ENCODE measurements at places on chromosomes 1 and 21.

DNA sequence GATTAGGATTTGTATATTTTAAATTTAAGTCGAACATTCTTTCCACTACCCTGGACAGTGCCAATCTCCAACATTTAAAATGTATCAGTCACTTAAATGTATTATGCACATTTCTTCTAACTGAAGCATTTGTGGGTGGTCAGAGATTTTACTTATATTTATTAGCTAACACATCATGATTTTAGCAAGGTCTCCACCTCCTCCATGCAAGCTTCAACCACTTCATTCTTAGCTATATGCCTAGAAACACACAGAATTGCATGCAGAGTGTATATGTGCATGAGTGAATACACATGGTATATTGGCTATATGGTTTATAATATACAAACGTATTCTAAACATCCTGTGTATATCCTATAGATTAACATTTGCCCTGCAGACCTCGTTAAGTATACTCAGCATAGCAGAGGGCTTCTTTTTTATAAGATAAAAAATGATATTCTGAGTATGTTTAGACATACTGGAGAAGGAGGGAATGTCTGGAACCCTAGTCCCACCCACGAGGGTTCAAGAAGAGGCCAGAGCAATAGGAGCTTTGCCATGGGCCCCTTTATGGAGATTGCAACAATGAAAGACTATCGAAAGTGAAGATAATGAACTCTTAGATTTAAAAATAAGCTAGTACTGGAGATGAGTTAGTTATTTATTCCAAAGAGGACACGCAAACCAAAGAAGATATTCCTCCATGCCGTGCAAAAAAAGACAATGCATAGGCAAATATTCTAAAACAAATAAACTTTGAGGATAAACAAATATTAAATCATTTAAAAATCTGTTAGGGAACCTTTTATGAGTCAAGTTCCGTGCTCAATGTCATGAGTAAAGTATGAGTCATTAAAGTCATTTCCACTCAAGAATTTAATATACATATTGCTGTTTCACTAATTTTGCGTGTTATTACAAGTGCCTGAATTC is 480.4 kb downstream of the SIPA1L2 start:
- DNase-seq = no peak

GRCh38 chr1:27807385-27807784 is 23.2 kb upstream of the PPP1R8 start:
- DNase-seq = no peak

GRCh38 chr21:42300045-42300583 is 15.1 kb downstream of the TFF3 start:
- no peak for DNase-seq

DNA sequence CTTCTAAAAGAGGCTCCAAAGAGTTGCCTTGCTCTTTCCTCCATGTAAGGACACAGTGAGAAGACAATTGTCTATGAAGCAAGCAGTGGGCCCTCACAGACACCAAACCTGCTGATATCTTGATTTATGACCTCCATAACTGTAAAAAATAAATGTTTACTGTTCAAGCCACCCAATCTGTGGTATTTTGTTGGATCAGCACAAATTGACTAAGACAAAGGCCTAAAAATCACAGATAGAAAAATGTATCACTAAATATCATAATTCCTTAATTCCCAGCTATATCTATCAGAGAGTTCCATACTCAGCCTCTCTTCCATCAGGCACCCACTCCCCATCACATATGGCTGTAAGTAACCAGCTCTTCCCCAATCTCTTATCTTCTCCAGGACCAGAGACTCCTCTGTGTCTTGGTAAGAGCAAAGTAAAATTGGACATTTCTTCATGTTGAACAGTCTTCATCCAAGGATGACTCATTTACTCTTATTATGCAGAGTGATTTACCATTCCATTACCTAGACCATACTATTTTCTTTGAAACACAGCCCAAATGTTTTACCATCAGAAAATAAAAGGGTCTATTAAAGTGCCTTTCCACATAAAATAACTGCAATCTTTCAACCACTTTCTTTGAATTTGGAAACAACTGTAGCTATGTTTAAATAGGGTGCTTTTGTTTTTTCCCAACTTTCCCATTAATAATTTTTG is 503.6 kb downstream of the MRPL39 start:
- no peak for DNase-seq

GRCh38 chr1:94883691-94884090 is 43.2 kb downstream of the CNN3 start:
- no peak for DNase-seq

DNA sequence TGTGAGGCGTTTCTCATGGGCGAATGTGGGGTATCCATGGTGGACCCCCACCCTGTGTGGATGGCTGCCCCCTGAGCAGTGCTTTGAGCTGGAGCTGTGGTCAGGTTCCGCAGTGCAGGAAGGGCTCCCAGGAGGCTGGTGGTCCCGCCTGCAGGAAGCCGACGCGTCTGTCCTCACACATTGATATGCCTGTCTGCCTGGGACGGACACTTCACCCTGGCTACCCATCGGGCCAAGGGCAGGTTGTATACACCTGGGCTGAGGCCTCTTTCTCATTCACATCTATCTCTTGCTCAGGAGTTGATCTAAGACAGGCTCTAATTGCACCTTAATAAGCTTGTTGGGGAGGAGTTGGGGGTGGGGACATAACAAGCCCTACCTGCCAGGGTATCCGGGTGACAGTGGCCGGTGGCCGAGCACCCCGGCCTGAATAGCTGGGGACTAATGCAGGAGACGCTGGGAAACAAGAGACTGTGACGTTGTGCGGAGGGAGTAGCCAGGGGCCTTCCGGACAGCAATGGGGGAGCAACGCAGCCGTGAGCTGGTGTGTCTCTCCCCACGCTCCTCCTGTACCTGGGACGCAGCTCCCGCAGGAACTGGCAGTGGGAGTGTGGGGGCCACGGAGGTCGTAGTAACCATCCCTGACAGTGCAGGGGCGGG is 21.7 kb downstream of the PDXK start:
- no peak for DNase-seq

DNA sequence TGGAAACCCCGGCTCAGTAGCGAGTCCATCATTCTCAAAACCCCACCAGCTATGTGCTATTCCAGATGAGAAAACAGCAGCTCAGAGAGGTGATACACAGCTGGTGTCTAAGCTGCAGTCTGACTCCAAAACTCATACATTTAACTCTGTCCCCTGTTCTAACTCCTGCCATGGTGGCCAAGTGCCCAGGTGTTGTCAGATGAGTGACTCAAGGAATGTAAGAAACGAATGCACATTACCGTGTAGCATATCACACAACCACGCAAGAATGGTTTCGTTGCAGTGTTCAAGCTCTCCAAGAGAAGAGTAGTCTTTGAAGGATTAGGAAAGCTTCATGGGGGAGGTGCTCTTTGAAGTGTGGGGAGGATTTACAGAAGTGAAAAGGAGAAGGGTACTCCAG is 4.7 kb upstream of the XKR8 start:
- no peak for DNase-seq

DNA sequence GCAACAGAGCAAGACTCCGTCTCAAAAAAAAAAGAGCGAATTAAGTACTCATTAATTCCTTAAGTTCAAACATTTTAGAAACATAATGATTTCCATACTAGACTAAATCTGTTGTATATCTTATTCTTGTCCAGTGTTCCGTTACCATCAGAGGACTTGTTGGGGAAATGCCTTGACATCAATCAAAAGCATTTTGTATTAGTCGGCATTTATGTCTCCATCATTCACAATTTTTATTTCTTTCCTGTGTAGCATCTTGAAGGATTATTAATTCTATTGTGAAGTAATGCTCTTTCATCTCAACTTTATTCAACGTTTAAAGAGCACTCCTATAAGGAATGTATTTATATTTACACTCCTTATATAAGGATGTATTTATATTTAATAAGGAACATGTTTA is 82.9 kb upstream of the QSOX1 start:
- no peak for DNase-seq

GRCh38 chr21:39094847-39095579 is 88.2 kb downstream of the PSMG1 start:
- DNase-seq = no peak

DNA sequence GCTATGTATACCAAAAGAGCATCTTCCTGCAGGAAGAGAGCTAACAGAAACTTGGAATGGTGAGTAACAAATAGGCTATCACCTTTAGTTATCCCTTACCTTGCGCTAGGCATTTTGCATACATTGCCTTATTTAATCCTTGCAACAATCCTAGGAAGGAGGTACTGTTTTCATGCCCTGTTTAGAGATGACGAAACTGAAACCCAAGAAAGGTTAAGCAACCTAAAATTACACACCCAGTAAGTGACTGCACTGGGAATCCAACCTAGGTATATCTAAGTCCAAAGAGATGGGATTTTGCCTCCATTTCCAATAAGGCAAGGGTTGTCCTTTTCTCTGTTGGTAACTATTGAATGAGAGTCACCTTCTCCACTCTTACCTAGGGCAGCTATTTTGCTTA is 144.5 kb downstream of the TM2D1 start:
- DNase-seq = no peak

DNA sequence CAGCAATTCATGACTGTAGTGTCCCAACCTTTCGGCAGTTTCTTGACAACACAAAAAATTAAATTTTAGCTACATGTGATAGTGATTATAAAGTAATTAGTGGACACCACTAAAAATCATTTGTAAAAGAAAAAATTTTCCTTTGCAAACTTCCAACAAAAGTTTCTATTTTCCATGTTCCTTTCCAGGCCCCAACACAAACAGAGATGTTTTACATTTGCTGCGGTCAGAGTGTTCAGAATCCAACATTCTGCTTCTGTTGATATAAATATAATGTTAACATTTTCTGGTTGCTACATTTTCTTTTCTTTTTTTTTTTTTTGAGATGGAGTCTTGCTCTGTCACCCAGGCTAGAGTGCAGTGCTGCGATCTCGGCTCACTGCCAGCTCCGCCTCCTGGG is 54.9 kb upstream of the WLS start:
- DNase-seq = no peak

- no peak for DNase-seq
These were observed 2.8 kb upstream of the SEC22B start for GRCh38 chr1:120178799-120179756.

GRCh38 chr1:113858418-113858817 is 13.1 kb downstream of the PTPN22 start:
- no peak for DNase-seq
